ENCODE measurements at places on chromosomes 12 and 14. TPM values are rescaled to one million over a fixed set of nuclear protein-coding genes. Genes with fewer than 3 reads are reported as not detected.

The BHLHE41 gene
- 0.07 TPM for total RNA-seq

The RPL10L gene
- not detected for total RNA-seq

The PXMP2 gene
- 19.2 TPM for total RNA-seq

The WASHC3 gene
- 46.1 TPM for total RNA-seq

The SELPLG gene
- 0.22 TPM for total RNA-seq

The CD69 gene
- 0.53 TPM for total RNA-seq

The TGM1 gene
- 1.1 TPM for total RNA-seq

The PTHLH gene
- 4.1 TPM for total RNA-seq

The DNAH10 gene
- total RNA-seq = under 0.01 TPM

The IRAK4 gene
- 28.6 TPM for total RNA-seq

The RTL1 gene
- not detected for total RNA-seq

The GLIPR1L1 gene
- not detected for total RNA-seq

The PTGDR gene
- total RNA-seq = not detected

The PEBP1 gene
- 138 TPM for total RNA-seq

The PYGL gene
- total RNA-seq = 126 TPM

The ARHGDIB gene
- 572 TPM for total RNA-seq

The ERBB3 gene
- not detected for total RNA-seq

The NPAS3 gene
- 0.13 TPM for total RNA-seq

The PLA2G1B gene
- not detected for total RNA-seq

The ENO2 gene
- total RNA-seq = 12.2 TPM

The PRR4 gene
- 2.3 TPM for total RNA-seq

The AKAP3 gene
- total RNA-seq = 0.72 TPM

The LRRC43 gene
- total RNA-seq = 0.57 TPM

The SRRM4 gene
- total RNA-seq = not detected

The OR6C4 gene
- total RNA-seq = not detected

The ARG2 gene
- 31.1 TPM for total RNA-seq

The DEPDC4 gene
- 0.22 TPM for total RNA-seq

The ZNF740 gene
- total RNA-seq = 15.9 TPM

The NR1H4 gene
- not detected for total RNA-seq

The TOMM20L gene
- total RNA-seq = not detected

The AKAP5 gene
- 0.53 TPM for total RNA-seq

The P2RX2 gene
- not detected for total RNA-seq

The MEG3 gene
- total RNA-seq = 12.7 TPM

The GALNT16 gene
- 0.07 TPM for total RNA-seq

The BCL11B gene
- 0.27 TPM for total RNA-seq

The KRT85 gene
- not detected for total RNA-seq

The CLECL1 gene
- total RNA-seq = not detected

The RNASE2 gene
- not detected for total RNA-seq

Measured in thoracic aorta endothelial cell (primary cell).